ENCODE measurements at places on chromosomes 12 and 14.
A peak's percentile ranks its signal among the peaks of the same experiment; 100 is the strongest.

DNA sequence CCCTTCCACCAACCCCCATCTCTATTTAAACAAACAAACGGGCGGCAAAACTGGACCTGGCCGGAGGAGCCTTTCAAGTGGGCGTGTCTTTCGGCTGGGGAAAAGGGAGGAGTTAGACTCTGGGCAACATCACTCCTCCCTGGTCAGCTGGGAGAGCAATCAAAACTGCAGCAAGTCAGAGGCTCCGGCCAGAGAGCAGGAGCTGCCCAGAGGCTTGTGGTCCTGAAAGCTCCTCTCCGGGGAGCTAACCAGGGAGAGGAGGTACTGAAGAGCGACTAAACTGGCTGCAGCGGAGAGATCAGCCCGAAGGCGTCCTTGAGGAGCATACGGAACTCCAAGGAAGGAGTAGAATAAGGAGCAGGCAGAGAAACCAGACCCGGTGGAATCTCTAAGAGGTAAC lies at the start of gene NEUROD4:
Gene NEUROD4 (plus strand): TSS at position 191 of the 400 bp plus-strand sequence. CDS start 6,466 bp downstream, outside the sequence.
- H3K27me3 ChIP-seq = peaks cover 77% of the 10 kb centered on the region
- no peaks in the 10 kb centered on the region for H3K4me1 ChIP-seq
- no peak within 1 kb of the TSS for H3K4me3 ChIP-seq
- no peaks in the 10 kb centered on the region for H3K36me3 ChIP-seq

GRCh38 chr12:116273813-116274550 lies 3.5 kb downstream of the MED13L start:
- no peak overlapping the region for H3K4me3 ChIP-seq
- DNase-seq = no peak
- no peaks in the 10 kb centered on the region for H3K27me3 ChIP-seq
- peak overlapping the region; percentile 6 for H3K27ac ChIP-seq
- H3K36me3 ChIP-seq = no peaks in the 10 kb centered on the region

DNA sequence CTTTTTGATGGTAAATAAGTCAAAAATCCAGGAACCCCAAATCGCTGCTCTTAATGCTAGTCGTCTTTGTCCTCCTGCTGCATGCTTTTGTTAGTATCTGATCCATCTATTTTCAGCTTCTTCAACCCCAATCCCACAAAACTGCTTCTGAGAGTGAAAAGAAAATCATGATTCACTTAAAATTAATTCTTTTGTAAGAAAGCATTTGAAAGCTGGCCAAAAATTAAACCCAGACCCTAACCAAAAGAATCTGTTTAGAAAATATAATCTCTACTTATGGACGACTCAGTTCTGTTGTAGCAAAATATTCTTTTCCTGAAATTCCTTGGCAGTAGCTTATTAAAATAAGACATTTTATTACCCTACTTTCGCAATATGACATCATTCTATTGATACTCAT lies 443.6 kb upstream of the SYT1 start:
- H3K27ac ChIP-seq = no peak overlapping the region
- H3K4me3 ChIP-seq = no peak overlapping the region
- H3K36me3 ChIP-seq = no peaks in the 10 kb centered on the region
- DNase-seq = no peak
- no peaks in the 10 kb centered on the region for H3K4me1 ChIP-seq

DNA sequence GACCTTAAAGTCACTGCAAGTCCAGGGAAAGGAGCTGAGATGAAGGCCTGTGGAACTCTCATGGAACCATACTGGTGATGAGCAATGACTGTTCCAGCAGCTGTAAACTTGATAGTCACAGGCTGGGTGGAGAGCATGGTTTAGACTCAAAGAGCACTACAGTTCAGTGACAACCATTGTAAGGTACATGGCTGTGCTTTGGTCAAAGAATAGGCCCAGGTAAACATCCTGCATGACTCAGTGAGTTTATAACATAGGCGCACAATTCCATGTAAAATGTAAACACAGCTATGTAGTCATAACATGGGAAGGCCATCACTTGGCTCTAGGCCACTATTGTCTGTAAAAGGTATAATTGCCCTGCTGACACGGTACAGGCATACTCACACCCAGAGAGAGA lies 119.3 kb upstream of the FSCB start:
- H3K4me3 ChIP-seq = no peak overlapping the region
- H3K36me3 ChIP-seq = no peaks in the 10 kb centered on the region
- no peak overlapping the region for H3K27ac ChIP-seq
- H3K4me1 ChIP-seq = no peaks in the 10 kb centered on the region
- no peak for DNase-seq
- no peaks in the 10 kb centered on the region for H3K27me3 ChIP-seq
